GM12892 (cell line): ENCODE measurements at places on chromosomes 2 and 18.

GRCh38 chr2:58860586-58860985 is 619.5 kb upstream of the FANCL start:
- DNase-seq: no peak

- no peak for DNase-seq
Measured at GRCh38 chr18:79693561-79694205, 14.1 kb downstream of the CTDP1 start.

- DNase-seq: no peak
Measured at GRCh38 chr2:8535821-8536685, 145.8 kb upstream of the ID2 start.

GRCh38 chr2:70733646-70734180 is 34.3 kb downstream of the ADD2 start:
- no peak for DNase-seq

- no peak for DNase-seq
Measured at GRCh38 chr2:168343586-168343985, 96.2 kb upstream of the STK39 start.

DNA sequence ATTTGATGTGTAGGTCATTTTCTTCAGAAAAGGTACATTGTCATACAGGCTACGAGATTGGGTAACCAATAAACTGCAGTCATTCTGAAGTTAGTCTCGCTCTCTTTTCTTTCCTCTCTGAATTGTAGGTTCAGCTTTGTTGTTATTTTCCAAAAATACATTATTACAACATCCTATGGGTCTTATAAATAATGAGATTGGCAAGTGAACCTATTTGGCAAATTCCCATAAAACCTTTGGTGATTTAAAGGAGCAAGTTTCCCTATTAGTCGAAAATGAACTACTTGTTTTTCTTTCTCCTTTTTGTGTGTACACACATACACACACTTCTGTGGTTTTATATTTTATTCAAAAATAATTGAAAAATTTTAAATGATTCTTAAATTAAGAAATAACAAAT is 67.0 kb downstream of the ARHGAP28 start:
- DNase-seq: no peak

- peak; percentile 5 for DNase-seq
Measured at GRCh38 chr18:2337552-2338141, 233.7 kb downstream of the METTL4 start.

GRCh38 chr2:157792335-157793052 is 83.6 kb downstream of the ACVR1 start:
- DNase-seq: no peak

- peak; percentile 41 for DNase-seq
Measured at GRCh38 chr18:36638224-36638623, 190.6 kb downstream of the TPGS2 start.

GRCh38 chr18:71116535-71116934 is 827.7 kb downstream of the SOCS6 start:
- no peak for DNase-seq

DNA sequence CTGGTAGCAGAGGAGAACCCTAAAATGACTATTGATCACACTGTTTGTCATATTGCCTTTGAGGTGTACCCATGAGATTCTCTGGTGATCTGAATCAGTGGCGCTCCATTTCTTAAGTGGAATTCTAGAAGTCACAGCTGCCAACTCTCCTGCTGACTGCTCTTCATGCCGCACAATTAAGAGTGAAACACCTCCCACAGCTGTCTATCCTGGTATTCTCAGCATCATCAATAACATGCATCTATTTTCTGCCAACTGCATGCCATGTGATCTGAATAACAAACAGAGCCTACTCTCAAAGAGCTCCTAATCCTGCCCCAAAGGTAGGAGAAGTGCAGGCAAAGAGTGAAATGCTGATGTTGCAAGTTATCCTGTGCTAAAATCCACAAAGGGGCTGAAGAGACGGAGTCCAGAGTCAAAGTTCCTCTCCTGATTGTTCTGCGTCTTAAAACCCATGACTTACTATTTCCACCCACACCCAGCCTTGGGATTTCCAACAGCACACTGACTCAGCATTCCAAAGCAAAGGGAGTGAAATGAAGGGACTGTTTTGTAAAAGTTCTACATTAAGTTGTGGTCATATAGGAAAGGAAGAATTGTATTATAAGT is 13.7 kb upstream of the DAPL1 start:
- DNase-seq: no peak

- no peak for DNase-seq
Measured at GRCh38 chr18:37871561-37871960, 306.0 kb upstream of the CELF4 start.

DNA sequence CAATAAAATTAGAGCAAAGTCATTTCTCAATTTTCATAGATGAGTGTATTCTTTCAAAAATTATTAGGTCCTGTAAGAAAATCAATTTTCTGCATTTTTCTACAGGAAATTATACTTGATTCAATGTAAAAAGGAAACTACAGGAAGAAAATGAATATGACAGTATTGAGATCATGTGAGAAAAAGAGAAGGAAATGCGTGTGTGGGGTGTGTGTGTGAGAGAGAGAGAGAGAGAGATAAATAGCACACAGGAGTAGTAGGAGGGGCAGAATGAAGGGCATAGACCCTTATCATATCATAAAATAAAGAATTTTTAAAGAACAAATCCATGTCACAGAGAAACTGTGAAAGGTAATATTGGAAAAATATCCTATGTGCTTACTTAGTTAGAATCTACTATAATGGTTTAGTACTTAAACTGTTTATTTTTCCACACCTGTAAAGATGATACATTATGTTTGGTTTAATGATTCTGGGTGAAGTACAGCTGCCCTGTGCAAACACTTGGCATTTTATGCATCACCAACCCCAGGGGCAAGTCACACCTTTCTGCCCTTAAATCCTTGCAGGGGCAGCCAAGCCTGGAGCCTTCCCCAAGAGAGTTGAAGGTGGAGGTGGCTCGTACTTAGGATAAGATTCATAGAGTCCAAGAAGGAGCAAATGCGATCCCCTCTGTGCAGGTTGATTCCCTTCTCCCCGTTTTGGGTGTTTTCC is 276.4 kb downstream of the TGIF1 start:
- no peak for DNase-seq
